ENCODE measurements at places on chromosomes 12 and 14. TPM values are rescaled to one million over a fixed set of nuclear protein-coding genes. Genes with fewer than 3 reads are reported as not detected.

The TTC6 gene
- polyA plus RNA-seq, result not detected

The NAV3 gene
- polyA plus RNA-seq, result 11.2 TPM

The PROX2 gene
- not detected for polyA plus RNA-seq

The SNAPC1 gene
- 11.8 TPM for polyA plus RNA-seq

The MIP gene
- not detected for polyA plus RNA-seq

The COQ6 gene
- 28.4 TPM for polyA plus RNA-seq

The CLMN gene
- 2.9 TPM for polyA plus RNA-seq

The TAS2R20 gene
- polyA plus RNA-seq, result 0.43 TPM

The GPR135 gene
- polyA plus RNA-seq, result 0.32 TPM

The RND1 gene
- polyA plus RNA-seq, result 0.30 TPM

The SRRM4 gene
- polyA plus RNA-seq, result not detected

The IL31 gene
- polyA plus RNA-seq, result not detected

The RASSF9 gene
- 4.2 TPM for polyA plus RNA-seq

The CMA1 gene
- polyA plus RNA-seq, result not detected

The AICDA gene
- not detected for polyA plus RNA-seq

The P2RX2 gene
- polyA plus RNA-seq, result not detected
